ENCODE measurements at places on chromosomes 7 and 10. TPM values are rescaled to one million over a fixed set of nuclear protein-coding genes. Genes with fewer than 3 reads are reported as not detected.

DNA sequence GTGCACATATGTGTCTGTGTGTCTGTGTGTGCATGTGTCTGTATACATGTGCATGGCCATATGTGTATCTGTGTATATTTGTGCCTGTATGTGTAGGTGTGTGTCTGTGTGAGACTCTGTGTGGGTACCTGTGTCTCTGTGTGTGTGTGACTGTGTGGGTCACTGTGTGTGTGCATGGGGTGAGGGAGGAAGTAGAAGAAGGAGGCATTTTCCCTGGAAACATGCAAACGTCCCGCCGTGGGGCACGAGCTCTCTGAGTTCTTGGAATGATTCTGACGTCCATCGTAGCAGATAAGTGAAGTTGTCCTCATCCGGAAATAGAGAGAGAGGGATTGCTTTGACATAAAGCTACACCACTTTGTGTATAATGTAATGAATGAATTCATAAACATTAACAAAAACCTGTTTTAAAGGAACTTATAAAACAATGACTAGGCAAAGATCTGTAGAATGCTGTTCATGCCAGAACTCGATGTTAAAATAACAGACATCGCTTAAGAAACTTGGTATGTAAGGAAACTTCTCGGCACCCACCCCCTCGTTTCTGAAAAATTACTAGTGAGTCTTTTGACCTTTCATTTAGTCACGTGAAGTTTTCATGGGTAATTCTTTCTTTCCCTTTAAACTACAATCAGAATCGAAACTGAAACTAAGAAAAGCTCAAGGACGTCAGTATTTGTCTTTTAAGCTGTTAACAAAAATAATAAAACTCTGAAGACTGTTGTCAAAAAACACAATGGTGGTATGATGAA, 43.6 kb upstream of the KLF6 start:
- DNase-seq, result no peak

DNA sequence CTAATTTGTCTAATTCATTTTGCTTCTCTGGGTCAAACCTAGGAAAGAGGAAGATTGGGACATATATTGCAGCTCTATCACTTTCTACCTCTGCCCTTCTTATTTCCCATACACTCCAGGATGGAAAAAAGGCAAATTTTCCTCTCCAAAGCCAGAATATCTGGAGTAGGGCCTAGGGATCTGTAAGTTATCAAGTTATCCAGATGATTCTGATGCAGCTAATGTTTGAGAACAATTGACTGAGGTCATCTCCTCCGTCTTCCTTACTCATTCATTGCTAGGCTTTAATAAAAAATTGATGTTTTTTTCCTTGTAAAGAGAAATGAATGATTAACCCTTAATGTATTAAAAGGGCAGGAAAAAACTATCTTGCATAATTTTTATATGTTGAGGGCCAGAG, 211.9 kb upstream of the GLI3 start:
- no peak for DNase-seq

GRCh38 chr10:69363666-69364065, 53.1 kb downstream of the TACR2 start:
- DNase-seq, result no peak

Gene TMEM130
- total RNA-seq, result not detected

GRCh38 chr10:132447446-132448247, 50.6 kb downstream of the PWWP2B start:
- peak; percentile 91 for DNase-seq

Gene INPP5A
- total RNA-seq, result 9.9 TPM

DNA sequence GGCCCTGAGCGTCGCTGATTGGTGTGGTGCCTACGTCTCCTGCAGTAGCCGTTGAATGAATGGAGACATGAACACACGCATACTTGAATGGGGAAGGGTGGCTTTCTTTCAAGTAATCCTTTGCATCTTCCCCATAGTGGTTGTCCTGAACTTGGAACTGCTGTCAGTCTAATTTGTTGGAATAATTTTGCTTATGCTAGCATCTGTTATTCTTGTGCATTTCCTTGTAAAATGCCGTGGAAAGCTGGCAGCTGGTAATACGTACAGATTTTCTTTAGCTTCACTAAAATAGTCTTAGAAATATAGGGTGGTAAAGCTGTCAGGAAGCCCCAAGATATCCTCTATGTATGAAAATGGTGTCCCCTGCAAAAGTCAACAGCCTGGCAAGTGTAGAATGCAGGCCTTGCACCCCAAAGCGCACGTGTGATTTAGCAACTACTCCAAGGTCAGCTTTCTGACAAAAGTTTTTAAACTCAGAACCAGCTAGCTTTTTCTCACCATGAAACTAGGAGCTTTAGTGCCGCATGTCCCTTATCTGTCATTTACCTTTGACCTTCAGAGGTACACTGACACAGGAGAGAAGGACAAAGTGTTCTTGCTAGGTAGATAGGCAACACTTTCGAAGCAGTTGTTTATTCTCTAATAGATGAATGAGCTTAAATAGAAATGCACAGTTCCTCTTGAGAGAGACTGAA, 70.8 kb downstream of the RBM33 start:
- no peak for DNase-seq

Gene PNLIPRP2
- not detected for total RNA-seq

GRCh38 chr10:60496181-60496580, 106.5 kb upstream of the ANK3 start:
- DNase-seq, result no peak

Gene STEAP4
- total RNA-seq, result not detected

- DNase-seq, result no peak
Measured at GRCh38 chr7:17524746-17525145, 226.3 kb downstream of the AHR start.

Gene RARRES2
- not detected for total RNA-seq

Gene IL2RA
- total RNA-seq, result 177 TPM

DNA sequence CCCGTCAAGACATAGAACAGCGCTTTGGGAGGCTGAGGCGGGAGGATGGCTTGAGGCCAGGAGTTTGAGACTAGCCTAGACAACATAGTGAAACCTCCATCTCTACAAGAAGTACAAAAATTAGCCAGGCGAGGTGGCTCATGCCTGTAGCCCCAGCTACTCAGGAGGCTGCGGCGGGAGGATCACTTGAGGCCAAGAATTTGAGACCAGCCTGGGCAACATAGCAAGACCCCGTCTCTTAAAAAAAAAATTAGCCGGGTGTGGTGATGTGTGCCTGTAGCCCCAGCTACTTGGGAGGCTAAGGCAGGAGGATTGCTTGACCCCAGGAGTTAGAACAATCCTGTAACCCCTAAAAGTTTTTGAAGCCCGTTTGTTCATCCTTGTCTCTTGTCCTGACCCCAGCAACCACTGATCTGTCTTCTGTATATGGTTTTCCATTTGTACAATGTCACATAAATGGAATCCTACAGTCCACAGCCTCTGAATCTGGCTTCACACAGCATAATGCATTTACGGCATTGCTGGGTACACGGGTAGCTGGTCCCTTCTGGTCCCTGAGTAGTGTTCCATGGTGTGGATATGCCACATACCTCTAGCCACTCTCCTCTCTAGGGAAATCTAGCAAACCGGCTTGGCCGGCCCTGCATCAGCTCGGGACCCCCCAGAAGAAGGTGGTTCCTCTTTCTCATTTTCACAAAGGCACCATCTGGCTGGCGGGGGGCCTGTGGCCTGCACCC, 8.4 kb downstream of the GTF2IRD1 start:
- DNase-seq, result no peak

- no peak for DNase-seq
Measured at GRCh38 chr7:1927937-1928644, 258.0 kb downstream of the ELFN1 start.

GRCh38 chr7:74093671-74094223, 10.1 kb downstream of the LIMK1 start:
- DNase-seq, result no peak

GRCh38 chr10:30583778-30584415, 45.7 kb downstream of the LYZL2 start:
- peak; percentile 29 for DNase-seq

GRCh38 chr10:114967071-114967470, 29.1 kb downstream of the TRUB1 start:
- no peak for DNase-seq

DNA sequence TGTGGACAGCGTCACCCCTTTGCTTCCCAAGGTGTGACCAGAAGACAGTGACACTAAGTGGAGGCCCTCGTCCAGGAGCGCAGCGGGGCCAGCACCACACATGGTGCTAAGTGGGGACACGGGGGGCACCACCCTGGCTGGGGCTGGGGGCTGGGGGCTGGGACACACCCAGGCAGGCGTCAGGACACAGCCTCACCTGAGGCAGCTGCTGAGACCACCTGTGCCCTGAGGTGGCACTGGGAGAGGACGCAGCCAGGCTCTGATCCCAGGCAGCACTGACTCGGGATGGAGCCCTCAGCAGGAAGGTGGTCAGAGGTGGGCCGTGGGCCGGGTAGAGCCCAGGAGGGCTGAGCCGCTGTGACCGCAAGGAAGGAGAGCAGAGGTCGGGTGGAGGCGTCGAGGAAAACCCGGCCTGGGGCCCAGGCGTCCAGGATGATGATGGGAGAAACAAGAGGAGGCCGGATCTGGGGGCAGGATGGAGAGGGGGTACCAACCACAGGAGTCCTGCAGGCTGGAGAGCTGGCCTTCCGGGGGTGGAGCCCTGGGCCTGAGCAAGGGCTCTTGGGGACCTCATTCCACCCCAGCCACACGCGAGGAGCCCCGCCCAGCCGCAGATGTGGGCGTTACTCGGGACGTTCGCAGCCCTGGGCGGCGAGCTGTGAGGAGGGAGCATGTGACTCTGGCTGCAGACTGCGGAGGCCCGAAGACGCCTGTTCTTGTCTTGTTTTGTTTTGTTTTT, 22.5 kb downstream of the LRRC27 start:
- DNase-seq, result no peak

- no peak for DNase-seq
Measured at GRCh38 chr7:64997927-64998391, 7.1 kb upstream of the ZNF117 start.

Gene COG5
- 31.3 TPM for total RNA-seq

DNA sequence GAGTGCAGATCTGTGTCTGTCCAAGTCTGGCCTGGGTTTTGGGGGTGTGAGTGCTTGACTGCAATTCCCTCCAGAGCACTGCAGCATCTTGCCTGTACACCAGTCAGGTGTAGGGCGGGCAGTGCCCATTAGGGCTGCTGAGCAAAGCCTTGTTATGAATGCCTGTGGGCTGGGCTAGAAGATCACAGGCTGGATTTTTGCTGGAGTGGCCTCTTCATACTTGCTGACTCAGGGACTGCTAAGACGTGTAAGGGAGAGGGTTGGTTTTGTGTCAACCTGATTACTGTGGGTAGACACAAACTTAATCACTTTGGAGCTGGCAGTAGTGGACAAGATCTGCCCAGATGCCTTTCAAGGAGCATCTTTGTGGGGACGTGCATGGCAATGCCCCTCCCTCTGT, 29.6 kb downstream of the DMBT1 start:
- no peak for DNase-seq

Gene TDRD1
- not detected for total RNA-seq

DNA sequence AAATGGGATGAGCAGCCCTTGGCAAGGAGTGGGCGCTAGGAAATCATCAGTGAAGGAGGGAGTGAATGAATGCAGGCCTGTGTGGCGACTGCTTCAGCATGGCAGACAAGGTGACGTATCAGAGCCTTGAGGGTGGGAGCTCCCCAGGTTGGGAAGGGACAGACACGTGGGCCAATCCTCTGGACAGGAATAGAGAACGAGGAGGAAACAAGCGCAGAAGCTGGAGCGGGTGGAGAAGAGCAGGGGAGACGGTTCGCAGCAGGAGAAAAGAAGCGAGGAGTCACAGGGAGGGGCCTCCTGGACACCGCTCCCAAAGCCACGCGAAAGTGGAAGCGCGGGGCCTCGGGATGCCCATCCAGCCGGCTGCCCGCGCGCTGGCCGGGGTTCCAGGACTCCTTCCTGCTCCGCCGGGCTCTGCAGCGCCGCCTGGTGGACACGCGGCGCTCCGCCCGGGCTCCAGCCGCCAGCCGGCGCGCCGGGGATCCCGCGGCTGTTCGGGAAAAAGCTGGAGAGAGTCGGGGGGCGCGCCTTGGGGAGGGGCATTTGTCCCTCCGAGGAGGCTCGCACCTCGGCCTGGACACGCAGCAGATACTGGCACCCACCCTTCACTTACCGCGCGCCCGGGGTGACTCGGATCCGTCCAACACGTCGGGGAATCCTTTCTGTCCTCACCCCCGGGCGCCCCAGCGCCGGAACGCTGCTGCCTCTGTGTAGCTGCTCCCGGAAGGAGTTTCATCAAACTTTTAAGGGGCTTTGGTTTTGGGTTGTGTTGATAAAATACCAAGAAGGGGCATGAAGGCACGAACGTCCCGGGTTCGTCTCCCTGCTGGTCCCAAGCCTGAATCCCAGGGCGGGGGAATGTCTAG, 6.3 kb downstream of the ZNF503 start:
- DNase-seq, result no peak

Gene KEL
- total RNA-seq, result 1.0 TPM

Gene PRR15
- total RNA-seq, result not detected

GRCh38 chr10:116880716-116881482, 31.6 kb downstream of the ENO4 start:
- DNase-seq, result no peak

Gene SUGCT
- total RNA-seq, result 0.44 TPM

DNA sequence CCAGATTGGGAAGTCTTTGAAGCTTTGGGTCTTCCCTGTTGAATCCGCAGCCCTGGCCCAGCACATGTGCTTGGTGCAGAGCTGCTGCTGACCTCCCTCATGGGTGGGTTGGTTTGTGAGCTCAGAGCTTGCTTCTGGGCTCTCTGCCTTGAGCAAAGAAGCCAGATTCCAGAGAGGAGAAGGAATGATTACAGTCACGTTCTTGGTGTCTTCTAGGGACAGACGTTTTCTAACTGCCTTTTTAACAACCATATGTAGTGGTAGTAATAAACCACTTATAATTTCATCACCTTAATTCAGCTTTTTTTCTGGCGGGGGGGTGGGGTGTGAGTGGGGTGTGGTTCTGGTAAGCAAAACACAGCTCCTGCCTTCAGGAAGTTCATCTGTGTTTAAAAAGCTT, 39.5 kb downstream of the LRMDA start:
- no peak for DNase-seq

DNA sequence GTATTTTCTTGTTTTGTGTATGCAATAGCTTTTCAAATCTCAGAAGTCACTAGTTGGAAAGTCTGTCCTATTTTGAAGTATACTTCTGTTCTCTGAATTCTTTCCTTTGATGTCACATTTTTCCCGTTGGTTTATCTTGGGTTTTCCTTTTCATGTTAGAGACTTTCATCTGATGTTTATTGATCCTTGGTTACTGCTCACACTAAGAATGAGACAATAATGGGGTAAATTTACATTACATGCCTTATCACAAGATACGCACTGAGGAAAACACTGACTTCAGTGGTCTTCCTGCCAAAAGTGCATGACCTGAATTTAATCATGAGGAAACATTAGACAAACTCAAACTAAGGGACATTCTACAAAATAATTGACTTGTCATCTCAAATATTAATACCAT, 63.5 kb upstream of the C1GALT1 start:
- DNase-seq, result no peak

Gene CALY
- not detected for total RNA-seq

Gene FBXL13
- 0.34 TPM for total RNA-seq

- DNase-seq, result no peak
Measured at GRCh38 chr7:93367254-93367653, 135.1 kb downstream of the VPS50 start.

GRCh38 chr10:113782367-113782766, 30.9 kb downstream of the PLEKHS1 start:
- no peak for DNase-seq

Measured in activated CD8-positive, alpha-beta T cell treated with anti-CD3 and anti-CD28 coated beads, Interleukin-2, amount 10 ng/mL, durations not matched to agents 7 days and 5 days (primary cell).